ENCODE measurements at places on chromosomes 12 and 14.

DNA sequence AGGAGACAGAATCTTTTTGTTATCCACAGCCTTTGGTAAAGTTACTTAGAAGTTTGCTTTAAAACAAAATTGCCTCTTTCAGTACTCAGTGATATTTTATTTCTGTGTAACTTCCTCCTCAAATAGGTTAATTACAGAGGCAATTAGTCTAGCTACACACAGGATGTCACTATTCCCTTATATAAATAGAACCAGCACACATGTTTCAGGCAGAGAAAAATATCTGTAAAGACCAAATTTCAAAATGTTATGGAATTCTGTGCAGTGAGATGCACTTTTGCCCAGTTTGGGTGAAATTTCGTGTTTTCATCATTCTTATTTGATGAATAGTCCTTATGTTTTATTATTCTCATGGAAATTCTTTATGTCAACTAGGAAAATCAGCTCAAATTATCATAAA is 410.6 kb upstream of the SOX5 start:
- no peak for DNase-seq

- no peak for DNase-seq
Measured at GRCh38 chr12:65665817-65666216, 158.5 kb upstream of the HMGA2 start.

GRCh38 chr12:103880299-103881142 is 39.5 kb upstream of the NT5DC3 start:
- peak; percentile 12 for DNase-seq

GRCh38 chr12:46649433-46649832 is 176.4 kb downstream of the SLC38A4 start:
- DNase-seq, result no peak

GRCh38 chr12:65492998-65493912 is 214.8 kb downstream of the MSRB3 start:
- DNase-seq, result peak; percentile 74

DNA sequence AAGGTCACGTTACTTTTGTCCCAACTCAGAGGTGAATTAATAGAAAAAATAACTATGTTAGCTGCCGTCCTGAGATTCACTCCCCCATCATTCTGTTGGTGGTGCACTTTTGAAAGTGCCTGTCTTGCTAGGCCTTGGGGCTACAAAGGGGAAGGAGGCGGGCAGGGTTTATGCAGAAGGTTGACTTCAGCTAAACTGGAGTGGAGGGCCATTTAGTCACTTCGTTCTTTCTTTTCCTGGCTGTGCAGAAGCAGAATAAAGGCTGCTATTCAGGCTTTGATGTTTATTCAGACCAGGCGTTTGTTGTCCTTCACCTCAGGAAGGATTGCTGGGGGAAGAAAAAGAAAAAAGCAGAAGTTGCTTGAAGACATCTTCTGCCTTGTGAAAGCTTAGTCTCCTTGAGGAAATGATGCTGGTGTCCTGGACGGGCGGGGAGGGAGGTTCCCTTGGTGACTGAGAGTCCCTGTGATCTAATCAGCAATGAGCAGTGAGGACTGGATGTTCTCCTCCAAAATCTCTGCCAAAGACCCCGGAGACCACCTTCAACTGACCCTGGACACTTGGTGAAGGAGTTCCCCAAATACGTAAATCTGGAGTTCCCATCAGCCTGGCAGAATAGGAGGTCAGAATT is 4.0 kb downstream of the GLT1D1 start:
- no peak for DNase-seq
